ENCODE measurements at places on chromosomes 16 and 17. TPM values are rescaled to one million over a fixed set of nuclear protein-coding genes. Genes with fewer than 3 reads are reported as not detected.

Gene TUBG2
- 21.9 TPM for total RNA-seq

Gene ACSM5
- not detected for total RNA-seq

Gene SGCA
- total RNA-seq: not detected

Gene SLC38A7
- 18.1 TPM for total RNA-seq

Gene ABCA10
- 0.13 TPM for total RNA-seq

Gene ZNF205
- 9.2 TPM for total RNA-seq

Measured in A549 treated with RU486 at 1 μM for 4 hours (cell line).